Left renal cortex interstitium (tissue), 4 donors: ENCODE measurements at places on chromosomes 11 and 22. TPM values are rescaled to one million over a fixed set of nuclear protein-coding genes. Genes with fewer than 3 reads are reported as not detected.

Gene CCDC134
- polyA plus RNA-seq = 7.8 TPM

Gene GLYAT
- polyA plus RNA-seq = 162 TPM

Gene WNT11
- 17.3 TPM for polyA plus RNA-seq

- no peak for DNase-seq
Measured at GRCh38 chr22:46659791-46660186, 39.6 kb downstream of the GRAMD4 start.

DNA sequence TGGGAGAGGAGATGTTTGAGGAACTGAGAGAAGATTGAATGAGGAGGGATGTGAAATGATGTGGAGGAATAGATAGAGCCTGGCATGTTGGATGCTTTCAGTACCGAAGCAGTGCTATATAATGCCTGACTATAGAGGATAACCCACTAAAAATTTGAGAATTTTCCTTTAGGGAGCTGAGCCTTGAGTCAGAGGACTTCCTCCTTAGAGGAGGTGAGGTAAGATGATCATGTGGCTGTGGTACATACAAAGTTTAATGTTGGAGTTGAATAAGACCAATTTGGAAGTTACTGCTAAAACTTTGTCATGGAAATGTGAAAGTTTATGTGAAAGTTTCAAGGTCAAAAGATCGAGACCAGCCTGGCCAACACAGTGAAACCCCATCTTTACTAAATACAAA, 66.9 kb downstream of the YAP1 start:
- no peak for DNase-seq

DNA sequence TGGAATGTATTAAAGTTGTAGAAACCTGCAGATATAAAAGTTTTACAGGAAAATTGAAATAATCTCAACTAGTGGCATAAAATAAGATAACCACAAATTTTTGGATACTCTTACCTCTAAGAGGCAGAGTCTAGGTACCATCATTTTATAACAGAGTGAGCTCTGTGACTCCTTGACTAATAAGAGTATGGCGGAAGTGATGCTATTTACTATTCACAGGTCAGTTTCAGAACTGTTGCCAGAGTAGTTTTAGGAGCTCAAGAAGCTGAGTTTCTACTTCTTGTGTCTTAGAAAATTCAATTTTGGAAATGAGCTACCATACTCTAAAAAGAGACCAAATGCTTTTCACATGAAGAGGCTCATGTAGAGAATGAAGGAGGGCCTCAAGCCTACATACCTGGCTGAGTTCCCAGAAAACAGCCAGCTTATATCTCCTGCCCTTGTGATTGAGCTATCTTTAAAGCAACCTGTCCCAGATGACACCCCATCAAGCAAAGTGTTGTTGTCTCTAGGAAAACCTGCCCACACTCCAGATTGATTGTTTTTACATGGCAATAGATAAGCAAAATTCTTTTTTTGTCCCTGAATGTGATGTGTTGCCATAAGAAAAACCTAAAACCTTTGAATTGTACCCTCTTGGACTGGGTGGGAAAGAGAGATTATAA, 712.8 kb upstream of the CNTN5 start:
- no peak for DNase-seq

DNA sequence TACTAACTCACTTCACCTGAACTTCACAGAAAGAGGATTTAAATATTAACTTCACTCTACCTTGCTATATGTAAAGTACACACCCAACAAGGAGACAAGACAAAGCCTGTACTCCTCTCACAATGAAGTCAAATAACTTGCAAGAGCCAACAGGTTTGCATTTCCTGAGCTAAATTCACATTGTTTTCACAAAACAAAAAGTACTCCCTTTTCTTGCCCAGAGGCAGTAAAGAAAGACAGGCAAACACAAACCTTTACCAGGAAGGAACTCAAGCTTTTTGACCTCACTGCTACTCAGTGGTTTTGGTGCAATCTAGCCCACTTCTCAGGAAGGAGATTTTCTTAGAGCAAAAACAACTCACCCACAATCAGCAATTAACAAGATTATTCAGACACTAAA, 15.7 kb downstream of the USP28 start:
- DNase-seq = no peak

GRCh38 chr22:41576877-41577276, 12.8 kb downstream of the PMM1 start:
- no peak for DNase-seq
